ENCODE measurements at places on chromosomes 2 and 18.

GRCh38 chr18:21364471-21364870 is 122.4 kb downstream of the GREB1L start:
- DNase-seq, result no peak

DNA sequence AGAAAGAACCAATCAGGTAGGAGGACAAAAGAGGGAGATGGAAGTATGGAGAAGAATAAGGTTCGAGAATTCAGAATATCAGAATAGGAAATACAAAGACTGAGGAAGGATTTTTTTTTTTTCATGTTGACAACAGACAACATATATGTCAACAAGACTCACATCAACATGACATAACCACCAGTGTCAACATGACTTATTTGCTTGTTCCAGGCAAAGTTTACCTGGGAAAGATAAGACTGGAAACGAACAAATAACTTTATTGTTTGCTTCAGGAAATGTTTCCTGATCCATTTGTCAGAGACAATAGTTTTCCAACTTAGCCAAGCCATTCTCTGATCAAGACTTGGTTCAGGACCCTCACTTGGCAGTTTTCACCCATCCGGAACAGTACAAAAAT is 321.9 kb upstream of the NETO1 start:
- DNase-seq, result no peak

DNA sequence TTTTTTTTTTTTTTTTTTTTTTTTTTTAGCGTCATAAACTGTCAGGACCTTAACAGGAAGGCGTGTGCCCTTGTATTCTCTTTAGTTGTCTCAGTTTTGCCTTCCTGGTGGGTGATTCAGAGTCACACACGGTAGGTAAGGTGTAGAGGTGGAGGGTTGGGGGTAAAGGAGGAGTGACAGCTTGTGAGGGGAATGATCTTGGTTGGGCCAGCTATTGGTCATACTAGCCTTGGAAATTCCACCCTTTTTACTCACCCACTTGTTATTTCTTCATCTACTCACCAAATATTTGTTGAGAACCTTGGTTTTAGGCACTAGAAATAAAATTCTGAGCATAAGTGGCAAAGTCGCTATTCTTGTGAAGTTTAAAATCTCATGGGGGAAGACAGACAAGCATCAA is 22.2 kb downstream of the SMIM21 start:
- no peak for DNase-seq

- DNase-seq, result no peak
Measured at GRCh38 chr2:97741686-97742085, 28.3 kb downstream of the ZAP70 start.

- no peak for DNase-seq
Measured at GRCh38 chr2:207394203-207394781, 135.5 kb upstream of the CREB1 start.

GRCh38 chr2:46162329-46163097 is 134.7 kb upstream of the EPAS1 start:
- no peak for DNase-seq

GRCh38 chr2:236193026-236193425 is 24.8 kb upstream of the GBX2 start:
- no peak for DNase-seq

GRCh38 chr2:105541189-105542050 is 142.6 kb upstream of the FHL2 start:
- DNase-seq, result no peak
